CD14-positive monocyte (primary cell): ENCODE measurements at places on chromosomes 4 and X. TPM values are rescaled to one million over a fixed set of nuclear protein-coding genes. Genes with fewer than 3 reads are reported as not detected.

GRCh38 chrX:48983081-48983480, 11.4 kb upstream of the KCND1 start:
- H3K4me3 ChIP-seq: no peak overlapping the region
- H3K4me1 ChIP-seq: no peaks in the 10 kb centered on the region

GRCh38 chr4:174669270-174669669, 147.0 kb upstream of the HPGD start:
- H3K27me3 ChIP-seq: no peaks in the 10 kb centered on the region
- H3K27ac ChIP-seq: no peak overlapping the region
- no peaks in the 10 kb centered on the region for H3K36me3 ChIP-seq

- H3K4me1 ChIP-seq: no peaks in the 10 kb centered on the region
- H3K36me3 ChIP-seq: no peaks in the 10 kb centered on the region
Observed at GRCh38 chr4:67327245-67328017, 217.9 kb downstream of the CENPC start.

PARM1 gene
- polyA plus RNA-seq: 0.54 TPM

SLC10A4 gene
- 0.08 TPM in 1 of 2 replicates, not detected in the other for polyA plus RNA-seq

MAGEB4 gene
- not detected for polyA plus RNA-seq
